Calu3 (cell line): ENCODE measurements at places on chromosomes 6 and 20. TPM values are rescaled to one million over a fixed set of nuclear protein-coding genes. Genes with fewer than 3 reads are reported as not detected.
A peak's percentile ranks its signal among the peaks of the same experiment; 100 is the strongest.

DNA sequence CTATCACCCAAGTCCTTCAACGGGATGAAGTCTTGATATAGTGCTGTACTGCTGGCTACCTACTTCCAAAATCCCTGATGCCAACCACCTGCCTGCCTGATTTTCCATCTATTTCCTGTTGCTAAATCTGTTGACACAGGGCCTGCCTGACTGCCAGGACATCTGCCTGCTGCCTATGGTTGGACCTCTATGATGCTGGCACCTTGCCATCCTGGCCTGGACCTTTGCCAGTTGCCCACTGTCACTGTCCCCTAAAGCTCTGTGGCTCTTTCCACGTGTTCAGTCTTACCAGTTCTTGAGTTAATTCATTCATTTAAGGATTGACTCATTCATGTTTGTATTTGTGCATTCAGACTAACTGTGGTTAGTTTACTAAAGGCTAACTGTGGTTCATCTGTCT lies 9.2 kb upstream of the RGS17 start:
- no peak overlapping the region for H3K4me3 ChIP-seq
- H3K27ac ChIP-seq = no peak overlapping the region
- no peaks in the 10 kb centered on the region for H3K36me3 ChIP-seq

- H3K4me1 ChIP-seq = no peaks in the 10 kb centered on the region
- DNase-seq = no peak
- H3K27me3 ChIP-seq = no peaks in the 10 kb centered on the region
- H3K4me3 ChIP-seq = no peak overlapping the region
- H3K36me3 ChIP-seq = peaks cover 6% of the 10 kb centered on the region
- H3K27ac ChIP-seq = no peak overlapping the region
These were observed 182.1 kb downstream of the UTRN start for GRCh38 chr6:144467172-144467762.

DNA sequence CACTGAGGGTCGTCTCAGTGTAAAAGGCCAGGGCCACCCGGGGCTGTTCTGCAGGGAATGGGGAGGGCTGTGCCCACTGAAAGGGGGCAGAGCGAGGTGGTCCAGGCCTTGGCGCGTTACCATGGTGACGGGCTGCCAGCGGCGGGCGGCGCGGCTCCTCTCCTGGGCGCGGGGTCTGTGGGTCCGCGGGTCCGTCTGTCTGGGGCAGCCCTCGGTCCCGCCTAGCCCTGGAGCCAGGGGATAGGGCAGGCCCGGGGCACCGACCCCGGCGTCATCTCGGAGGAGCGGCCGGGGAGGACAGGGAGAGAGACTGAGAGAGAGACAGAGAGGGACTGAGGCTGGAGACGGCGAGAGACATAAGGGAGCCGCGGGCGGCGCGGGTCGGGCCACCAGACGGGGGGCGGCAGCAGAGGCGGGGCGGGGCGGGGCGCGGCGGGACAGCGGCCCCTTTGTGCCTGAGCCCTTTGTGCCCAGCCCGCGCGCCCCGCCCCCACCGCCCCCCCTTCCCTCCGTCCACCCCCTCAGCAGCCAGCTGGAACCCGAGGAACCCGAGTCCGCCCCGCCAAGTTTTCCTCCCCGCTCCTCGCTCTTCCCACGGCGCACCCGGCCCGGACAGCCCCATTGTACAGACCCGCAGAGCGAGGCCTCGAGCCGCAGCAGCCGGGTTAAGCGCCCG lies at the start of gene KIAA1755:
TSS of gene KIAA1755 (minus strand) at position 358 of the 676 bp plus-strand sequence. CDS start at position 123, 235 bp downstream.
- DNase-seq = no peak
- peak within 1 kb of the TSS; percentile 60 for H3K4me3 ChIP-seq
- no peaks in the 10 kb centered on the region for H3K36me3 ChIP-seq
- peaks cover 16% of the 10 kb centered on the region for H3K4me1 ChIP-seq
- H3K27me3 ChIP-seq = peaks cover 94% of the 10 kb centered on the region

GRCh38 chr20:58199469-58199868 lies 29.0 kb downstream of the ANKRD60 start:
- no peaks in the 10 kb centered on the region for H3K4me1 ChIP-seq
- no peak for DNase-seq
- no peak overlapping the region for H3K4me3 ChIP-seq
- no peaks in the 10 kb centered on the region for H3K27me3 ChIP-seq

DNA sequence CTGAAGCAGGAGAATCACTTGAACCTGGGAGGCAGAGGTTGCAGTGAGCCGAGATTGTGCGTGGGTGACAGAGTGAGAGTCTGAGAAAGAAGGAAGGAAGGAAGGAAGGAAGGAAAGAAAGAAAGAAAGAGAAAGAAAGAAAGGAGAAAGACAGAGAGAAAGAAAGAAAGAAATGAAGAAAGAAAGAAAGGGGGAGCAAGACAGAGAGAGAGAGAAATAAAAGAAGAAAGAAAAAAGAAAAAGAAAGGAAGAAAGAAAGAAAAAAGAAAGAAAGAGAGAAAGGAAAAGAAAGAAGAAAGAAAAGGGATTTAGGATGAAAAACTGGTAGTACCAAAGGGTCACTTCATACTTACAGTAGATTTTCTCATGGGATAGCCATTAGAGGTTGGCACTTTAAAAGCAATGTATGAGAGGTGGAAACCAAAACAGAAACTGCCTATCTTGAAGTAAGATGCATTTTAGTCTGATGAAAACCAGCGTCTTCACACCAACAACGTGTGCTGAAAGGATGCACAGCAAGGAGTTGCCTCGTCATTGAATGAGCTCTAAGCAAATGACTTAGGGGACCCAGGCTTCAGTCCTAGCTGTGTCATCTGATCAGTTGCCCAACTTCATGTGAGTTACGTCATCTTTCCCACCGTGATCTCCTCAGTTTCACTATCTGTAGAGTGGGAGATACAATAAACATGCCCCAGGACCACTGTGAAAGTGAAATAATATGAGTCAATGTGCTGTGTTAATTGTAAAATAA lies 133.9 kb upstream of the NEDD9 start:
- peaks cover 41% of the 10 kb centered on the region for H3K4me1 ChIP-seq
- peaks cover 17% of the 10 kb centered on the region for H3K36me3 ChIP-seq
- DNase-seq = no peak
- H3K27me3 ChIP-seq = no peaks in the 10 kb centered on the region
- H3K4me3 ChIP-seq = no peak overlapping the region

DNA sequence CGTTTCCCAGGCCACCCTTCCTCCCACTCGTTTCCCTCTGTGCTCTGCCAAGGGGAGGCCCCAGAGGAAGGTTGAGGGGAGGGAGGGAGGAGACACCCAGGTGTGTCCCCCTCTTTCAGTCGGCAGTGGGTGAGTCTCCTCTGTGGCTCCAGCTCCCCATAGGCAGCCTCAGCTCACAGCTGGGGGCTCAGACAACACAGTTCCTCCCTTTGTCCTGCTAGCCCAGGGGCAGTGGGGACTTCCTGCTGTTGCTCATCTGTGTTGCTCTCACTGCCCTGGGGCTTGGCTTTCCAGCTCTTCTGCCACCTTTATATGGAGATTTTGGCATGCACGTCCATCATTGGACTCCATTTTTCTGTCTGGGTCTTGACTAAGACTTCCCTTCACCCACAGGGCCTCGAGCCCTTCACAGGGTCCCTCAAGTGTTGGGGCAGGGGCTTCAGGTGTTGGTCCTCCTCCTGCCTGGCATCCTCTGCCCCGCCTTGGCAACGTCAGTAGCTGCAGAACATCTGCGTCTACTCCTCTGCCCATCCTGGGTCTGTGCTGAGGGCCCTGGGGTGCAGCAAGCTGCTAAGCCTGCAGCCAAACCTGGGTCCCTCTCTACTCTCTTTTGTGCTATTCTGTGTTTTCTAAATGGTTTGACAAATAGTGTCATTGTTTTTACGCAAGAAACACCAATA lies 190.6 kb upstream of the PMEPA1 start:
- H3K27ac ChIP-seq = no peak overlapping the region
- DNase-seq = no peak
- no peak overlapping the region for H3K4me3 ChIP-seq
- peaks cover 71% of the 10 kb centered on the region for H3K4me1 ChIP-seq
- peaks cover 10% of the 10 kb centered on the region for H3K36me3 ChIP-seq

GRCh38 chr6:131813991-131814390 lies 6.2 kb downstream of the ENPP1 start:
- no peak overlapping the region for H3K27ac ChIP-seq
- H3K4me1 ChIP-seq = peaks cover 9% of the 10 kb centered on the region
- no peak overlapping the region for H3K4me3 ChIP-seq
- no peaks in the 10 kb centered on the region for H3K27me3 ChIP-seq
- no peaks in the 10 kb centered on the region for H3K36me3 ChIP-seq

The NMBR gene
- total RNA-seq = not detected in 2 replicates

The LY6G6C gene
- 1.0 TPM in 1 of 2 replicates, not detected in the other for total RNA-seq

The HLA-C gene
- total RNA-seq = 652 and 1,216 TPM in 2 replicates

The CHRNA4 gene
- total RNA-seq = not detected in 2 replicates

The LPA gene
- not detected in 2 replicates for total RNA-seq
